Stimulated activated CD4-positive, alpha-beta T cell treated with anti-CD3 and anti-CD28 coated beads, Interleukin-1b, Interleukin-23, amount 100 ng/mL, for 24 hours (primary cell): ENCODE measurements at places on chromosomes 6 and 20.

DNA sequence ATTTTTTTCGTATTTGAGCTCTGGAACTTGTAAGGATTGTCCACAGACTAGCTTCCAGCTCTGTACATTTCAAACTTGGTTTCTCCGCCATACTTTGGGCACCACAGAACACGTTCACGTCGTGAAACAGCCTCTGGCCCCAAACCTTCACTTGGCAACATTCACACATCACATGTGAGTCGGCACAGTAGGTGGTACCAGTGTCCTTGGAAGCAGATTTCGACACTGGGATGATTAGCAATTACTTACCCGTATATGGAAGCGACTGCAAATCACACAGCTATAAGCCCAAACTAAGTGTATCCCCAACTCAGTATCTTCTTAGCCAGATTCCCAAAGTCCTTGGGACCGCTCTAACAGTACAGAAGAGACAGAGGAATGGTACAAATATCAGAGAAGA, 60.2 kb downstream of the MAFB start:
- no peak for DNase-seq

- DNase-seq, result no peak
These were observed 209.9 kb downstream of the TMEM242 start for GRCh38 chr6:157113389-157113788.

DNA sequence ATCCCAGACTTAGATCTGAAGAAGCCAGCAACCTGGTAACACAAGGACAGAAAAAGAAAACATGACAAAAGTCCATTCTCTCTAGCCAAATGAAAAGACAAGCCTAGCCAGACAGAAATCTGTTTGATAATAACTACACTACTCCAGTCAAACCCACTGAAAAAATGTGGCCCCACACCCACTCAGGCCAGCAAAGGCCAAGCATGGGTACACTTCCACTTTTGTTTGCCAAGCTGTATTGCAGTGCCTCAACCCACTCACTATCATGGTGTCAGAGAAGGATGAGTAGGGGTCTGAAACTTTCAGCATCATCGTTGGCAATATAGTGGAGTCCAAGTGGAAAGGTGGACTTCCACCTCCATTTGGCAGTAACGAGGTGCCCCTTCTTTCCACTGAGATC, 45.8 kb downstream of the EPM2A start:
- no peak for DNase-seq

DNA sequence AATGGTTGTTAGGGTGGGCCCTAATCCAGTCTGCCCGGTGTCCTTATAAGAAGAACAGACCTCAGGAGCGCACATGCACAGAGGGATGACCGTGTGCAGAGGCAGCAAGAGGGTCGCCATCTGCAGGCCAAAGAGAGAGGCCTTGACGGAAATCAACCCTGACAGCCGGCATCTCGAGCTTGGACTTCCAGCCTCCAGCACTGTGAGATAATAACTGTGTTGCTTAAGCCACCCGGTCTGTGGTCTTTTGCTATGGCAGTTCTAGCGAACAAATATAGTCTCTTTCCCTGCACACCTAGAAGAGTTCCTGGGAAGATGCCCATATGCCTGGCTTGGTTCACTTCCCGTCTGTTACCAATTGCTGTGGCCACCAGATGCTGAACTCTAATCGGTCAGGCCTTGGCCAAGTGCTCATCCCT, 35.3 kb upstream of the PTGIS start:
- DNase-seq, result no peak

- no peak for DNase-seq
These were observed 142.7 kb downstream of the F13A1 start for GRCh38 chr6:6177754-6178153.

DNA sequence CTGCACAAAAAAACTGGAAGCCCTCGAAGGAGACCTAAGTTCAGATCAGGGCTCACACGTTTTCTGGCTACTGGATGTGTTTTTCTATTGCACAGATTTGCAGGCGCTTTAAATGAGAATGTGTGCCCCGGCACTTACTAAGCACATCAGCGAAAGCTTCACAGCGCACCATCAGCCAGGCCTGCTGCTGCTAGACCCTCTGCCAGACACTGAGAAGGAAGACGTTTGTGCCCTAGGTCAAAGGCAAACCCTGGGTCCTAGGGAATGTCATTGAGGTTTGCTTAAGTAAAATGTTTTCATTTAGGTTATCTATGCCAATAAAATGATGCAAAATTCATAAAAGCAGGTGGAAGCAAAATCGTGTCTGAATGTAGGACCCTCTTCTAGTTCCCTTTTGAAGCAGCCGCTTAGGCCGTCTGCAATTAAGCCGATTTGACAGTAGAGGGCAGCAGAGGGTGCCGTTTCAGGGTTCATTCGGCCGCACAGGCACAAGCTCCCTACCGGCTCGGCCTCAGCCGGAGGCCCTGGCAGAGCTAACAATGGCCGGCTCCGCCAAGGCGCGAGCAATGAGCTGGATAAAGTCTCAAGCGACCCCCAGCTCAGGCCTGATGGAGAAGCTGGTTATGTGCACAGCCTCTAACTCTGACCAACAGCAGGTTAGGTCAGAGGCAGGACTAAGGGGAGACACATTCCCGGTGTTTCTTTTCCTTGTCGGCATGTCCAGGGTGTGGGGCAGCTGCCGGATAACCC, 107.2 kb upstream of the FOXA2 start:
- DNase-seq, result peak; percentile 6
